Right lung (tissue), 10 donors: ENCODE measurements at places on chromosomes 6 and 20. TPM values are rescaled to one million over a fixed set of nuclear protein-coding genes. Genes with fewer than 3 reads are reported as not detected.

The MUC22 gene
- not detected for polyA plus RNA-seq

The LPIN3 gene
- polyA plus RNA-seq, result 14.5 TPM

The RALGAPA2 gene
- 41.8 TPM for polyA plus RNA-seq

The DACT2 gene
- polyA plus RNA-seq, result 49.2 TPM
